ENCODE measurements at places on chromosomes 4 and X.
A peak's percentile ranks its signal among the peaks of the same experiment; 100 is the strongest.

GRCh38 chrX:110825972-110826371 is 30.4 kb upstream of the CHRDL1 start:
- no peak for DNase-seq

GRCh38 chr4:153432965-153433753 is 33.0 kb upstream of the TMEM131L start:
- peak; percentile 81 for DNase-seq

DNA sequence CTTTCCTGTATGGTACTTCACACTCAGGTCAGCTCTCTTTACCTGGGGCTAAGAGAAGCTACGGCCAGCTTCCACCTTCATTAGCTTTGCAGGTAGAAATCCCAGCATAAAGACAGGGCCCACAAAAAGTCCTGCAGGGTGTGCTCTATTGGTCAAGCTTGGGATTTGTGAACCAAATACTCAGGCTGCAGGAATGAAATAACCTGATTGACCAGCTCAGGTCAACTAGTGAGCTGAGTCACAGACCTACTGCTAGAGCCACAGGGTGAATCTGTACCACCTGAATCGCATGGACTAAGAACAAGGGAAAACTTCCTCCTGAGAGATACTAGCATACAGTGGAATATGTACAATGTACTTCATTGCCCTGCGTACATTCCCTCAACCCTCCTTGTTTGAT is 172.2 kb downstream of the HHIP start:
- DNase-seq, result no peak

- peak; percentile 1 for DNase-seq
Measured at GRCh38 chrX:100895365-100896075, 21.4 kb upstream of the NOX1 start.

GRCh38 chrX:13938051-13938828 is 91.5 kb downstream of the GEMIN8 start:
- no peak for DNase-seq

DNA sequence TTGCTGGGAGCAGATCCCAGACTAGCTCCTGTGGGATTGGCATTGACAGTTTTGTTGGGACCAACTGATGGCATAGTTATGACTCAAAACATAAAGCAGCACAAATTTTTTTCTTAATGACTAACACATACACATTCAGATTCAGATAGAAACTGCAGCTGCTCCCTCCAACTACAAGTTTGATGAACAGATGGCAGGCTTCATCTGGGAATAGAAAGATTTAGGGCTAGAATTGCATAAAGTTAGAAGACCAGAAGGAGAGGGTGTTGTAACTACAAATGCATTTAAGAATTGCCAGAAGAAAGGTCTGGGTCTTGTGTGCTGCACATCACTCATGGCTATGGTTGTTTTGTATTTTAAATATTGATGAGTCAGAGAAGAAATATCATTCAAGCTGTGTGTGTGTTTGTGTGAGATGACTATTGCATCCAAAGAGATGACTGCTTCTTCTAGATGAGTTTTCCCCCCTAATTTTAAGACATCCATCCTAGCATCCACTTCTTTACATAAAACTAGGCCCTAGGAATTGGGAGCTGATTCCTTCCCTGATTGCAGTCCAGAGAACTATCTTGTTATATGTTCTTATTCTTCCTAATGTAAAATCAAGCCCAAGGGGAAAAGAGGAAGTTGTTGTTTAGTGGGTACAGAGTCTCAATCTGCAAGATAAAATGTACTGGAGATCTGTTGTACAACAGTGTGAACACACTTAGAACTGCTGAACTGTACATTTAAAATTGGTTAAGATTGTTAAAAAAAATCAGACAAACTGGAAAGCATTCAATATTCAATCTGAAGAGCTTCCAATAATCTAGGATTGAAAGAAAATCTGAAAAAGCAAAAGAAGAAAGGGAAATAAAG is 175.1 kb downstream of the PARM1 start:
- DNase-seq, result no peak

- DNase-seq, result no peak
Measured at GRCh38 chrX:119406776-119407175, 7.6 kb downstream of the SLC25A43 start.

Measured in CD4-positive, alpha-beta T cell treated with Interleukin-2 at 100 ng/mL for 4 hours (primary cell).